Spinal cord (tissue), 10 donors: ENCODE measurements at places on chromosomes 16 and 17. TPM values are rescaled to one million over a fixed set of nuclear protein-coding genes. Genes with fewer than 3 reads are reported as not detected.

Gene RAD51D
- 7.7 TPM for total RNA-seq

Gene PSMC3IP
- 5.9 TPM for total RNA-seq

- no peak overlapping the region for H3K4me3 ChIP-seq
- no peaks in the 10 kb centered on the region for H3K36me3 ChIP-seq
- H3K4me1 ChIP-seq, result peaks cover 12% of the 10 kb centered on the region
- H3K27ac ChIP-seq, result no peak overlapping the region
These were observed 14.8 kb downstream of the TRARG1 start for GRCh38 chr17:1294157-1294717.

DNA sequence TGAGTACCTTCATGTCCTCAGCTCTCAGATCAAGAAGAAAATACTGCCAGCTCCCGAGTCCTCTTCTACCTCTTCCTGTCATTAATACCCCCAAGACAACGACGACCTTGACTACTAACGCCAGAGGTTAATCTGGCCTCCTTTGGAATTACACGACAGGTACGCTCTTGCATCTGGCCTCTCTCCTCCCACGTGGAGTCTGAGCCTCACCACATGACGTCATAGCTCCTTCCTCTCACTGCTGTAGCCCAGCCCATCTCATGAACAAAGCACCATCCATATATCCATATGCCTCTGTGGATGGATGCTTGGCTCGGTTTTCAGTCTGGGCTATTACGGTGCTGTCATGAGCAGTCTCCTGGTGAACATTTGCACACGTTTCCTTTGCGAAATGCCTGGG, 110.2 kb upstream of the TNRC6C start:
- no peak overlapping the region for H3K27ac ChIP-seq
- H3K4me3 ChIP-seq, result no peak overlapping the region
- peaks cover 10% of the 10 kb centered on the region for H3K4me1 ChIP-seq
- no peaks in the 10 kb centered on the region for H3K27me3 ChIP-seq

GRCh38 chr16:54526916-54527315, 240.3 kb upstream of the IRX3 start:
- H3K4me3 ChIP-seq, result no peak overlapping the region
- H3K27ac ChIP-seq, result no peak overlapping the region

- H3K27me3 ChIP-seq, result no peaks in the 10 kb centered on the region
- no peaks in the 10 kb centered on the region for H3K4me1 ChIP-seq
- no peaks in the 10 kb centered on the region for H3K36me3 ChIP-seq
- H3K27ac ChIP-seq, result no peak overlapping the region
- H3K4me3 ChIP-seq, result no peak overlapping the region
- no peak for DNase-seq
These were observed 427.6 kb downstream of the ZFHX3 start for GRCh38 chr16:72620348-72620747.

- no peak overlapping the region for H3K4me3 ChIP-seq
- H3K36me3 ChIP-seq, result no peaks in the 10 kb centered on the region
- no peak overlapping the region for H3K27ac ChIP-seq
- H3K4me1 ChIP-seq, result no peaks in the 10 kb centered on the region
- H3K27me3 ChIP-seq, result no peaks in the 10 kb centered on the region
These were observed 22.5 kb downstream of the SPPL2C start for GRCh38 chr17:45867171-45867570.
